ENCODE measurements at places on chromosomes 4 and X. TPM values are rescaled to one million over a fixed set of nuclear protein-coding genes. Genes with fewer than 3 reads are reported as not detected.

POU4F2 gene
- 1.8 TPM for total RNA-seq

CPZ gene
- total RNA-seq, result 0.27 TPM

WDR45 gene
- 66.4 TPM for total RNA-seq

ITGB1BP2 gene
- total RNA-seq, result 7.8 TPM

XAGE2 gene
- not detected for total RNA-seq

GSX2 gene
- total RNA-seq, result not detected

DMRTC1 gene
- total RNA-seq, result 1.4 TPM

CDS1 gene
- 1.3 TPM for total RNA-seq

SLC25A5 gene
- 179 TPM for total RNA-seq

SPANXB1 gene
- total RNA-seq, result not detected

VEGFC gene
- total RNA-seq, result not detected

TECRL gene
- not detected for total RNA-seq

GLRB gene
- total RNA-seq, result 2.0 TPM

CXCR3 gene
- not detected for total RNA-seq
